ENCODE measurements at places on chromosomes 3 and 15.

GRCh38 chr3:1092771-1093170 lies at the start of gene CNTN6:
CNTN6 (plus strand) TSS chr3:1093024; CDS start chr3:1148009, 54,985 bp downstream.
- DNase-seq = no peak

DNA sequence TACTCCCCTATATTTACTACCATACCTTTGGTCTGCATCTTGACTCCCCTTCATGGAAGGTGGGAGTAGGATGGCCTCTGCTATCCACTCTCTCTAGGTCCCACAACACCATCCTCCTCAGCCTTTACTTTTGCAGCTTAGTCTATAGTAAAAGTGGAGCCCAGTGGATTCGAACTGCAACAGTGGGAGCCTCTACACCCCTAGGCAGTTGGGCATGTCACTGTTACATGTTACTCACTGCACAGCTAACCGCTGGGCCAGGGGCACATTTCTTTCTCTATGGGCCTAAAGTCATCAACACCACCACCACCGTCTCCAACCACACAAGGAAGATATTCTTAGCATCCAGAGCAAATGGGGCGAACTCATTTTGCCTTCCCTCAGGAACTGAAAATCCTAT lies 62.9 kb downstream of the KLF13 start:
- no peak for DNase-seq

DNA sequence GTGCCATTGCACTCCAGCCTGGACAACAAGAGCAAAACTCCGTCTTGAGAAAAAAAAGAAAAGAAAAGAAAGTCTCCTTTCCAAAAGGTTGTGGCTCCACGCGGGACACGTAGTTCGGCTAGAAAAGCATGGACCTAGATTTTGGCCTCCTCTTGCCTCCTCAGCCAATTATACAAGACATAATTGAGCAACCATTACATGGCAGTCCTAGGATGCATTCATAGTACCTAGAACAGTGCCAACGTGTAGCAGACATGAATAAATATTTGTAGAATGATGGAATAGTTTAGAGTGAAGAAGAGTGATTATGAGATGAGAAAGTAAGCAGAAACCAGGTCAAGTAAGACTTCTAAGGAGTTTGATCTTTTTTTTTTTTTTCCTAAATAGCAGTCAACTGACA lies 112.5 kb downstream of the ZNF609 start:
- no peak for DNase-seq

GRCh38 chr15:59657635-59658125 lies 365 bp upstream of the GTF2A2 start:
- no peak for DNase-seq

Data from stimulated activated CD4-positive, alpha-beta T cell treated with anti-CD3 and anti-CD28 coated beads, Interleukin-15, amount 100 ng/mL, for 1 hour (primary cell).